ENCODE measurements at places on chromosomes 4 and X.

DNA sequence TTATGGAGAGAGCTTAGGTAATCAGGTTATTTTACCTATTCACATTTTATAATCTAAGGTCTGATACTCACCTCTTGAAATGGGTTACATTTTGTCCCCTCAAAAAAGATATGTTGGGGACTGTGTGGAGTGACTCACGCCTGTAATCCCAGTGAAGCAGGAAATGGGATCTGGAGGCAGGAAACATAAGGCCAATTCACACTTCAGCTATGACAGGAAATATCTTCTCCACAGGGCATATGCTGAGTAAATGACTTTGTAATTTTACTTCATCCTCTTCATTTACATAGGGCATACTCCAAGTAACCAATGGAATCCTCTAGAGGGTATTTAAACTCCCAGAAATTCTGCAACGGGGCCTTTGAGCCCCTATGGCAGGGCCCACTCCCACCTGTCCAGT is 54.8 kb upstream of the ZMAT1 start:
- no peak for DNase-seq

DNA sequence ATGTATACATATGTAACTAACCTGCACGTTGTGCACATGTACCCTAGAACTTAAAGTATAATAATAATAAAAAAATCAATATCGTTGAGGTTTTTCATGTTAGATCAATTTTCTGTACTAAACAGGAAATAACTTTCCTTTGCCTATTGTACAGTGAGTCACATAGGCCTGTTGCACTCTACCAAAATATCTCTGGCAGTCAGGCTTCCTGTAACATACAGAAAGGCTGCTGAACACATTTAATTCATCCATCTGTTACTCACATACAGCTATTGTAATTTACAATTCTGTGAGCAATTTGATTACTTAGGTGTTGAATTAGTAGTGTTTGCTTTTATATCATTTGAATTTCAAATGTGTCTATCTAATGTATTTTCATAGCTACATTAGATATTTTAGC is 427.8 kb downstream of the TMA16 start:
- no peak for DNase-seq

DNA sequence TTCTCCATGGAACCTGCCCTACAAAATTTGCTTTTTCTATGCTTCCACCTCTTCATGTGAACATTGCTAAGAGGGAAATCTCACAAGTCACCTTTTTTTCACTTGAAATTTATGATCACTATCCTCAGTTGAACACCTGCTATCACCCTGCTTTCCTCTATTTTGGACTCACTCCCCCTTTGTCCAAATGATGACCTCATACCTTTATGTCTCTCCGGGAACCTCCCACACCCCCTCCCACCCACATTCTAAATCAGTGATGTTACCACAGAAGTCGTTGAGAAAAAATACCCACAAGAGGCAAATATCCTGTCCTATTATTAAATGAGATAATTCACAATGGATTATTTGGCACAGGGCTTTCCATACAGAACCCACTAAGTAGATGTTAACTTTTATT is 156.5 kb downstream of the RNF150 start:
- no peak for DNase-seq

GRCh38 chr4:140065393-140065792 is 88.6 kb downstream of the MAML3 start:
- no peak for DNase-seq

DNA sequence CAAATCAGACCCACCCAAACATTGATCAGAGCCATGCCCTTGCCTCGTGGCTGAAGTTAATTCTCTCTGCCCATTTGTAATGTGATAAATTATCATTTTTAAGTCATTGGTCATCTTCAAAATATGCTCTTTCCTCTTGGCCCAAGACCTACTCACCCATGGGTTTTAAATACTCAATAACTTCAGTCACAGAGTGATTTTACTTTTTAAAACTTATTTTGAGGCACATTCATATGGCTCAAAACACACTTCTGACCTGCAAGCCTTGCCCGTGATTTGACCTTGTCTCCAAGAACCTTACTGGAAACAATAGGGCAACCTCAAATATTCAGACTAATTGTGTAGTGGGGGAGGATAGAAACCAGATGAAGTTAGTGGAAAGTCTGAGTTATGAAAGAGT is 176.2 kb upstream of the LNX1 start:
- no peak for DNase-seq

- no peak for DNase-seq
These were observed 12.6 kb upstream of the NR3C2 start for GRCh38 chr4:148454835-148455234.

GRCh38 chrX:56505866-56506265 is 57.6 kb upstream of the UBQLN2 start:
- no peak for DNase-seq

GRCh38 chr4:99414401-99414800 is 20.7 kb downstream of the ADH7 start:
- DNase-seq, result no peak

DNA sequence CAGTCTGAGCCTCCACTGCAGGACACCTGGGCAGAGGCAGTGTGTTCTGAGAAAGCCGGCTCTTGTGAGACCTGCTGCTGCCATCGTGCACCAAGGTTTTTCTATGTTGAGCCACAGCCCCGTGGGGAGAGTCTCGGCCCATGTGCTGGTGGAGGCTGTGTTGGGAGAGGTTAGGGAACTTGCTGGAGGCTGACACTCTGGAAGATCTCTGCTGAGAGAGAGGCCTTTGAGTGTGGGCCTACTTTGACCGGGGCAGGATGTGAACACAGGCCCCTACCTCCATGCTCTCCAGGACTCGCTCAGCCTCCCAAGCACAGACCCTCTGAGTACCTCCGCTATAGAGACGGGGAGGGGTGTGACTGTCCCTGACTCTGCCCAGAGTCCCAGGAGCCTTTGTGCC is 1.3 kb upstream of the S100P start:
- no peak for DNase-seq

Measured in NCI-H1105 treated with DMSO at 0.1 percent for 48 hours (cell line).